Thoracic aorta (tissue), 2 donors: ENCODE measurements at places on chromosomes 2 and 18.

DNA sequence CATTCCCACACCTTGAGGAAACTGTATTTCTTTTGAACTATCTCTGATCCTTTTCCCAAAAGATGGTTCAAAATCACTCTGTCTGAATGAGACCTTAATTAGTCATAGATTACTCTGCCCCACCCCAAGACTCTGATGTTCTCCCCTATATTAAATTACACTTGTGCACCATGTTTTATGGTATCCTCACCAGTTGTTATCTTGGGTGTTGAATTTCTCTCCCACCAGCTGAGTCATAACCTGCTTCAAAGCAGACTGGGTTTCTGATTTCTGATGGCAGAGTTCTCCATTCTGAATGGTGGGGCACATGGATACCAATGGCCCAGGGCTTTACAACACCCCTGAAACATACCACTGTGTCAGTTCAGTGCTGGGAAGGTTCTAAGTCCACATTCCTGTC is 15.0 kb downstream of the CDH20 start:
- H3K27ac ChIP-seq: no peak overlapping the region
- DNase-seq: no peak
- no peaks in the 10 kb centered on the region for H3K36me3 ChIP-seq
- no peaks in the 10 kb centered on the region for H3K4me1 ChIP-seq
- H3K4me3 ChIP-seq: no peak overlapping the region
- no peaks in the 10 kb centered on the region for H3K27me3 ChIP-seq

DNA sequence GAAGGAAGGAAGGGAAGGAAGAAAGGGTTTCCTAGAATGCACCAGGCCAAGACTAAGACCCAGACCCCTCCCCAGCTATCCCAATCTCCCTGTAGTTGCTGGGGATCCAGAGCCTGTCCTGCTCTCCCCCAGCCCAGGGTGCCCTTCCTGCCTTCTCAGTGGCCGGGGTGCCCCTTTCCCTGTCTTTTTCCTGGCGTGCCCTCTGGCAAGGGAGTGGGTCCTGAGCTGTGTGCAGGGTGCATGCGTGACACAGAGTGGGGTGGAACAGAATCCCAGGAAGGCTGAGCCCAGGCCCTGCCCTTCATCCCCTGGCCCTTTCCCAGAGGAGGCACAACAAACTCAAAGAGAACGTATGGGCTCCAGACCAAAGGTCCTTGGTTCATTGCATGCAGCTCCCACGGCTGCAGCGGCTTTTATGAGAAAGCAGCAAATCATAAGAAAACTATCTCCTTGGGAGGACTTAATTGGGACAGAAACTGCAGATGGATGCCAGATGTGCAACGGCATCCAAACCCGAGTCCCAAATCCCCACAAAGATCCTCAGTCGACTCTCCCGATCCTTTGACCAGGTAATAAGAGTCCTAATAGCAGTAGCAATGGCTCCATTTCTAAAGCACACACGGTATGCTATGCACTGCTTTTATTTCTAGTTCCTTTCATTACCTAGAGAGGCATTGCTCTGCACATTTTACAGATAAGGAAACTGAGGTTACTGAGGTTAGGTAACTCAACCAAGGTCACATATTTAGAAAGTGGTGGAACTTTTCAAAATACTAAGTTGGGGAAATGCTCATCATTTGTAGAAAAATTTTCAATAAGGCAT is 12.7 kb upstream of the ARID5A start:
- no peaks in the 10 kb centered on the region for H3K27me3 ChIP-seq
- H3K36me3 ChIP-seq: no peaks in the 10 kb centered on the region
- no peak for DNase-seq
- H3K4me3 ChIP-seq: no peak overlapping the region
- H3K4me1 ChIP-seq: peaks cover 21% of the 10 kb centered on the region

DNA sequence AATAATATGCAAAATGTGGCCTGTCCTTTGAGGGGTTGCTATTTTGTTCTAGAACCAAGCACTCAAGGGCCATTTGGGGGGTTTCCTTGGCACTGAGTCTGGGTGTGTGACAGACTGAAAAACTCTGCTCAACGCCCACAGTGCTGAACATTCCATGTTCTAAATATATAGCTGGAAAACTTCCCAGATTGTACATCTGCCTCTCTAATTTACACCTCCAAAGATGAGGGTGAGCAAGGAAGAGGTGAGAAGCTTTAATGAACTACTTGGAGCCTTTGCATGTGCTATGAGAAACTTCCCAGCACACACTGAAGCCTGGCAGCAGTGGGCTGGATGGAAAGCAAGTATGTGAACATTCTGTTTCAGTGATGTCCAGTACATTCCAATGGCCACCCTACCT is 296.7 kb upstream of the KCNH7 start:
- no peak for DNase-seq
- no peak overlapping the region for H3K4me3 ChIP-seq
- H3K27ac ChIP-seq: no peak overlapping the region
- H3K4me1 ChIP-seq: no peaks in the 10 kb centered on the region

DNA sequence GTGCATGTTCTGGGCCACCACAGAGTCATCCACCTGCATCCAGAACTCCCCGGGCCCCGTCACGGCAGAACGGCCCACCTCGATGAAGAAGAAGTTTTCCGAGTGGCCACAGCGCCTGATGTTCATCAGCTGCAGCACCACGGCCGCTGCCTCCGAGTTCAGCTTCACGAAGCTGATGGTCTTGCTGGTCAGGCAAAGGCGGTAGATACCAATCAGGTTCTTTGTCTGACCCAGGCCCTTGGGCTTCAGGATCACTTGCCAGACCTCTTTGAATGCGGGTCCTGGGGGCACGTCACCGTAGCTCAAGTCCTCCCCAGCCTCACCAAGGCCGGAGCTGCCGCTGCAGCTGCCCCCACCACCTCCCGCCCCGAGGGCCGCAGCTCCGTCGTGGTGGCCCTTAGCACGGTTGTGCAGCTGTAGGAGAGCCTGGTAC is 1.6 kb downstream of the IRS1 start:
- peak overlapping the region; percentile 90 for H3K27ac ChIP-seq
- DNase-seq: no peak
- no peaks in the 10 kb centered on the region for H3K27me3 ChIP-seq
- H3K4me1 ChIP-seq: peaks cover 42% of the 10 kb centered on the region
- no peaks in the 10 kb centered on the region for H3K36me3 ChIP-seq
- H3K4me3 ChIP-seq: peak overlapping the region; percentile 97

- H3K27ac ChIP-seq: no peak overlapping the region
- no peak for DNase-seq
- no peaks in the 10 kb centered on the region for H3K4me1 ChIP-seq
- no peaks in the 10 kb centered on the region for H3K27me3 ChIP-seq
These were observed 364.2 kb downstream of the ZNF516 start for GRCh38 chr18:76130845-76131244.

- DNase-seq: no peak
- H3K4me3 ChIP-seq: no peak overlapping the region
- H3K27me3 ChIP-seq: no peaks in the 10 kb centered on the region
- H3K4me1 ChIP-seq: peaks cover 2% of the 10 kb centered on the region
These were observed 251.5 kb downstream of the TFCP2L1 start for GRCh38 chr2:121033461-121033996.

DNA sequence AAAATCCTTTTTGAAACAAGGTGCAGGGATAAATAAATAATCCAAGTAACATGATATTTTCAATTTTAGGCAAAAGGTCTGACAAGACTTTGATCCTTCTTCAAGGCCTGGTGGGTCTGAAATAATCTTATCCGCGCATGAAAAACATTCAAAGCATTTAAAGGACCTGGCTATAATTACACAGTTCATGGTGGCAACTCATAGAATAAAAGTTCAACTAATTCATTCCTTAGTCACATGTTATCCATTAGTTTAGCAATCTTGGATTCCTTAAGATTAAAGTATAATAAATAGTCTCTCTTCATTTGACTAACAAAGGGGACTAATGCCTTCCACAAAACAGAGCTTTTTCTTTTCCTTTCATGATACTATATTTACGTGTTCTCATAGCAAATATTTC is 21.0 kb upstream of the SLC38A11 start:
- DNase-seq: no peak
- H3K36me3 ChIP-seq: no peaks in the 10 kb centered on the region
- H3K27ac ChIP-seq: no peak overlapping the region
- H3K4me1 ChIP-seq: peaks cover 4% of the 10 kb centered on the region
- no peaks in the 10 kb centered on the region for H3K27me3 ChIP-seq
- H3K4me3 ChIP-seq: no peak overlapping the region
